ENCODE measurements at places on chromosomes 16 and 17. TPM values are rescaled to one million over a fixed set of nuclear protein-coding genes. Genes with fewer than 3 reads are reported as not detected.

DNA sequence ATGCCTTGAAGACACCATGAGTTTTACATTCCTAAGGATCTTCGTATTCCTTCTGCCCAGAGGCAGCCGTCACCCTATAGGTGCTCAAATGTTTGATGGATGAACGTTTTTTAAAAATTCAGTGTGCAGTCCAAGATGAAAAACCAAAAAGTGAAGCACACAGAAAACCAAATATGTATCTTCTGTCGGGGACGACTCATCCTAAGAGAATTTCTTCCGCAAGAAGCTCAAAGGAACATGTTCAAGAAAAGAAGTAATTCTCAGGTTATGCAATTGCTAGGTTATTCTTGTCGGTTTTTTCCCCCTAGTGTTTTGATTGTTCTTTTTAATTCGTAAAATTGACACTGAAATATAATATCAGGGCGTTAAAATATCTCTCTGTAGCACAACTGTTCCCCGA is 1.4 kb downstream of the CENPV start:
- ATAC-seq, result no peak

GRCh38 chr16:57469917-57470470 is 7.5 kb downstream of the POLR2C start:
- no peak for ATAC-seq

DNA sequence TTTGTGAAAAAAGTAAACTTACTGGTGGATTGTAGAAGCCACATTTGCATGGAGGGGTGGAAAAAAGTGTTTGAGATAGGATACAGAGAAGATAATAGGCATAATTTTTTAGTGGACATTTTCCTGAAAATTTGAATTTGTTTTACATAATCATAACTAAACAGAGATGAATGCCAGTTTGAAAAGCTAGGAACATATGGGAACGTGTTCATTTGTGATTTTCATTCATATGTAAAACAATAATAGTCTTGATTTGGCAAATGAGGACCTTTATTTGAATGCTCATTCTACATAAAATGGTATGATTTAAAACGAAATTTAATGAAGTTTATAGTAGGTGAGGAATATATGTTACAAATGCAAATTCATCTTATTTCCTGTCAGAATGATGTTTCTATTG is 263.9 kb downstream of the BCAS3 start:
- ATAC-seq, result no peak

Gene CCL23
- not detected for total RNA-seq

Measured in activated T-helper 17 cell treated with anti-CD3 and anti-CD28 coated beads, Interleukin-2, amount 50 U/mL, for 72 hours (primary cell).